ENCODE measurements at places on chromosomes 12 and 14.
A peak's percentile ranks its signal among the peaks of the same experiment; 100 is the strongest.

- no peak for DNase-seq
Measured at GRCh38 chr14:72565917-72566316, 328.0 kb downstream of the DPF3 start.

- peak; percentile 12 for DNase-seq
Measured at GRCh38 chr12:40015345-40015744, 90.5 kb downstream of the SLC2A13 start.

DNA sequence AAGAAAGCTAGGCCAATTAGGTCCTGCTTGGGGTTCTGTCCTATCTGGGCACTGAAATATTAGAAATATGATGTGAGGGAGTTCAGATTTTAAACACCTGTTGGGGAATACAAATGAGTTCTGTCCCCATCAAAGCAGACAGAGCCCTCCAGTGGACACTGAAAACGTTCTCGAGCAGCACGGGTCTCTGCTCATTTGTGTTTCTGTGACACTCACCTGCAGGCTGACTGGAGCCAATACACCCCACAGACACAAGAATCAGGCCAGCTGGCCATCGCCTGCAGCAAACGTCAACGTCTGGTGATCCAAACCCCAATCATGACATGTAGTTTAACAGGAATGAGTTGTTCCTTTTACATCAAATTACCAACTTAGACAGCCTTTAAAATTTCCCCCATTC, 493.4 kb upstream of the TMEM132C start:
- no peak for DNase-seq

GRCh38 chr12:116157845-116158267, 119.6 kb downstream of the MED13L start:
- DNase-seq, result no peak

DNA sequence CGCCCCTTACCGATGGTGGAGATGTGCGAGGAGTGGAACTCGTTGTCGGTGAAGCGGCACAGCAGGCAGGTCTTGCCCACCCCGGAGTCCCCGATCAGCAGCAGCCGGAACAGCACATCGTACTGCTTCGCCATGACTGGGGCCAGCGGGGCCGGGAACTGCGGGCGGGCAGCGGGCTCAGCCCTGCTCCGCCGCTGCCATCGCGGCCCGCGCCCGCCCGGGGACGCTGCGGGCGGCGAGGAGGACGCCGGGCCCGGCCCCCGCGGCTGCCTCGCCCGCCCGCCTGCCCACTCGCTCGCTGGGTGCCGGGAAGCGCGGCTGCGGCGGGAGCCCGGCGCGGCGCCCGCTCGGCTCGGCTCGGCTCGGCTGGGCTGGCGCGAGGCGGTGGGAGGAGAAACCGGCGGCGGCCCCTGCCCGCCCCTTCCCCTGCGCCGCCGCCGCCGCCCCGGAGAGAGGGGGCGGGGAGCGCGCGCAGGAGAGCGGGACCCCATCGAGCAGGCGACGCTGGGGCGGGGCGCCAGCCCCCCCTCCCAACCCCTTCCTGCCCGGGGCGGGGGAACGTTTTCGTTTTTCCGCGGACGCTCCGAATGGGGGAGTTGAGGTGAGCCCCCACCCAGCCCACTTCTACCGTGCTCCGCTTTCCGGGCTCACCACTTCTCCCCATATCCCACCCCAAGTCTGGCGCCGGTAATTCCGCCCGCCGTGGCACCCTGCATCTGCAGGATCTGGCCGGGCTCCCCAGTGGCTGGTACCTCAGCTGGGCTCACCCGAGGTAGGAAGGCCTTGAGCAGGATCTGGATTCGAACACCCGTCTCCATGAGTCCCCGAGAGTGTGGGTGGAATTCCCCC, at the start of gene RAB15:
Gene RAB15, minus strand, starts transcription at position 394 of the 849 bp plus-strand sequence. Its CDS starts 260 bp downstream, at position 134.
- DNase-seq, result peak; percentile 39

DNA sequence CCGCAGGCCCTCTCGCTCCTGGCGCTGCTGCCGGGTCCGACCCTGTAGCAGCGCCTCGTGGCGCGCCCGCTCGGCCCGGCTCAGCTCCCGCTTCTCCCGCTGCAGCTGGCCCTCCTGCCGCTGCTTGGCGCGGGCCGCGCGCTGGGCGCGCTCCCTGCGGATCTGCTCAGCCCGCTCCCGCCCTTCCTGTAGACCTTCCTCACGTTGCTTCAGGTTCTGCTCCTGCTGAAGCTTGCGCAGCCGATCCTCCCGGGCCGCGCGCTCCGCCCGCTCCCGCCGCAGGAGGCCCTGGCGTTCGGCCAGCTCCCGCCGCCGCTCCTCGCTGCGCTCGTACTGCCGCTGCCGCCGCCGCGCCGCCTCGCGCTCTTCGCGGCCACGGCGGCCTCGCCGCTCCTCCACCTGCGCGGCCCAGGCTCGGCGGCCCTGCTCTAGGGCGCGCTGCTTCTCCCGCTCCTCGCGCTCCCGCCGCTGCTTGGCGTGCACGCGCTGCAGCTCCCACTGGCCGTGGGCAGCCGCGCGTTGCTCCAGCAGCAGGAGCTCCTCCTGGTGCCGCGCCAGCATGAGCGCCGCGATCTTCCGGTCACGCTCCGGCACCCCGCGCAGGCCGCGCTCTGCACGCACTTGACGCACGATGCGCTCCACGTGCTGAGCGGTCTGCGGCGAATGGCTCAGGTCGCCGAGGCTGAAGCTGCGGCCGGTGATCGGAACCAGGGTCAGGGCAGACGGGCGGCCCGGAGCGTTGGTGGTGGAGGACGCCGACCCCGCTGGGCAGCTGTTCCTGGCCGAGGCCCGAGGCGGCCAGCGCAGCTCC, 2.4 kb downstream of the CCDC177 start:
- peak; percentile 19 for DNase-seq

DNA sequence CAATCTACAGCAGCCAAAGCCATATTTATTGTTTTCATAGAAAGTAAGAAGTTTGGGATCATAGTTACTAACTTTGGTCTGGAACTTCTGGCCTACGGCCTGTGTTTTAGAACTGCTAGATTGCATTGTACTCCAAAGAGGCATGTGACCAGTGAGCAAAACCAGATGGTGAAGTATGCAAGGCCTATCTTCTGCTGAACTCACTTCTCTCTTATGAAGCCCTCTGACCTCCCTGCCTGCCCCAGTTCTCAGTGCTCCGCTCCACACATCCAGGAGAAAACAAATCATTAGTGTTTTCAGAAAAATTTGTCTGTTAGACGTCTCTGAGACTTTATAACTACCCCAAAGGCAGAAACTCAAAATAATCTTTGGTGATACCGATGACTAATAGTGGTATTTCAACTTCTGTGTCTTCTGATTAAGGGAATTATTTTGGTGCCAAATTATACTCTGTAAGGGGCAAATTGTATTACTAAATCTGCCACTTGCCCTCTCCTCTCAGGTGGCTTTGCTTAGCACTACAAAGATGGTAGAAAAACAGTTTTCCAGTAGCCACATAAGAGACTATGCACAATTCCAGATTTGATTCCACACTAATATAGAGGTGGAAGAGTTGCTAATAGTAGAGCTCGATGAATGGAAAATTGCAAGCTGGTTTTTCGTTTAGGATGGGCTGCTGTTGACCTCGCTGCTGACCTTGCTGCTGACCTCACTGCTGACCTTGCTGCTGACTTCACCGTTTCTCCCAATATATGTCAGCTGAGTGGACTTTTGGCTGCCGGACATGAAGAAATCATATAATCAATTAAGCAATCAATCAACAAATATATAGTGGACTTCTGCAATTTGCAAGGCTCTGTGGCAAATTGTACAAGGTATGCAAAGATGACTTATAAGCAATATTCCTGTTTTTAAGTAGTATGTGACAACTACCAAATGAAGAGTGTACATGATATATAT, 147.5 kb downstream of the KITLG start:
- no peak for DNase-seq

DNA sequence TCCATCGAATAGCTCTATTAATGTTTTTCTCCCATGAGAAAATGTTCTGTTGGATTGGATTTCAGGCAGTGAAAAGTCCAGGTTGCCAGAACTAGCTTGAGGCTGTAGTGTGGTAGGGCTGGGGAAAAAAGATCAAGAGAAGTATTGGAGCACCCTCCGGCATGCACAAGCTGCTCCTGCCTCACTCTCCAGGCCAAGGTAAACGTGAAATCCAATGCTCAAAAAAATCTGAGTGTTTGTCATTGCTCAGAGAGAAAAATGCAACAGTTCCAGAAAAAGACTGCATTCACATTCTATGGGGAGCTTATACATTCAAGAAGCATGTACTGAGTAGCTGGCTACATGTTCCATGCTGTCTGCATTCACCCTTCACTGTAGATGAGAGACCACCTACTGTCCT, 680.9 kb upstream of the TBX3 start:
- DNase-seq, result no peak

DNA sequence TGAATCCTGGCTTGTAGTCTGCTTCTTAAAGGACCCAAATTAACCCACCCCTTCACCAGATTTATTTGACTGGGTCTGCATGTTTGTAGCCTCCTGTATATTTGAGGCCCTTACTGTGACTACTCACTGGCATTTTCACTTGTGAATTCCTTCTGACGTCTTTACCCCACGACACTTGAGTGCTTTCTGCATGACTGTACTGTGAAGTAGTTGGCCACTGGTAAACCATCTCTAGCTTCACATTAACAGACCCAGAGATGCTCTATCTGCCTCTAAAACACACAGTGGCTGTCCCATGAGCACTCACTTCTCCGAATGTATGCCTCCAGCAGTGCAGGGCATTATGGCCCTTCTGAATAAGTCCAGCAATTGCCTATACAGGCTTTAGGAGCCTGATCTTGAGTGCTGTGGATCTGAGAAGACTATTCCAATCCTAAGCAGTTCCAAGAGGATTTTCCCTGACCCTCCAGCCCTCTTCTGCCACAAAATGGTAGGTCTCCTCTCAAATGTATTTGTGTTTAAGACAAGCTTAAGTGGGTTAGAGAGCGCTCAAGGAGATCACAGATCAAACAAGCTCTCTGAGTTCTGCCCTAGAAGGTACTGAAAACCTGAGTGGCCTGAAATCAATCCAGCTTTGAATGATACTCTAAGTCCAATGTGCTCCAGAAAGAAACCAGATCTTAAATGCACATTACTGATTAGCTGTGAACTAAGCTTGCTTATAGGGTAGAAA, 534.7 kb downstream of the RPS29 start:
- DNase-seq, result no peak

DNA sequence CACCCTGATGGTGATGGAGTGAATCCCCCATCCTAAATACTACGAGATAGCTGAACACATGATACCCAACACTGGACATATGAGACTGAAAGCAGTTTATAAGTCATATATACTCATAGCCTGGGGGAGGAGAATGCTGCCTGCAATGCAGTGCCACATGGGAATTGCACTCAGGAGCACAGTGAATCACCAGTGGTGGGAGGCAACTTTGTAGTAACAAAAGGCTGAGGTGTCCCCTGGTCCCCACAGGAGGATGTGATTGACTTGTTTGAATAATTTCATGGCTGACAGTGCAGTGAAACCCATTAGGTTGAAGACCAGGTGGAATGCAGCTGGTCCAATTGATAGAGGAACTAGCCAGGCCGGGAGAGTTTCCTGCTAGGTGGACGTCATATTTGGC, 20.2 kb downstream of the CCDC38 start:
- no peak for DNase-seq

GRCh38 chr12:132024758-132025157, 75.0 kb downstream of the EP400 start:
- DNase-seq, result no peak

- DNase-seq, result no peak
Measured at GRCh38 chr14:76138758-76139723, 12.7 kb upstream of the GPATCH2L start.

- peak; percentile 39 for DNase-seq
Measured at GRCh38 chr12:56836800-56837663, 73.9 kb downstream of the HSD17B6 start.

DNA sequence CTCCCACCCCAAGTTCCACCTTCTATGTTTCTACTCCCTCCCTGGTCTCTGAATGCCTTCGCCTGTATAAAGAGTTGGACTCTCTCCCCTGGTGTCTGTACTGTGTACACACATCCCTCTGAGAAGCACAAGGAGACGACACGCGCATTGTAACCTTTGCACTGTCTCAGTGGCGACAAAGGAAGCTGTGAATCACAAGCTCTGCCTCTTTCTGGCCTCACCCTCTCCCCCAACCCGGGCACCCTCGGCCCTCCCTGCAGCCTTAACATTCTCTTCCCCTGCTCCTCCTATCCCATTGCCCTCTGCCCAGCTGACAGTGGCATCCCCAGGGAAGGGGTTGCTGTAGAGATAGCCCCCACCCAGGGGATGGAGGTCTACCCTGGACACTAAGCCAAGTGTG, 2.5 kb upstream of the SMARCD1 start:
- DNase-seq, result no peak

GRCh38 chr14:52583544-52583943, 30.9 kb downstream of the GPR137C start:
- DNase-seq, result no peak

GRCh38 chr14:50069325-50069724, 47.0 kb downstream of the VCPKMT start:
- no peak for DNase-seq

- no peak for DNase-seq
Measured at GRCh38 chr12:122326586-122326985, 60.3 kb upstream of the VPS33A start.

- DNase-seq, result no peak
Measured at GRCh38 chr14:75469606-75470237, 41.9 kb downstream of the JDP2 start.

DNA sequence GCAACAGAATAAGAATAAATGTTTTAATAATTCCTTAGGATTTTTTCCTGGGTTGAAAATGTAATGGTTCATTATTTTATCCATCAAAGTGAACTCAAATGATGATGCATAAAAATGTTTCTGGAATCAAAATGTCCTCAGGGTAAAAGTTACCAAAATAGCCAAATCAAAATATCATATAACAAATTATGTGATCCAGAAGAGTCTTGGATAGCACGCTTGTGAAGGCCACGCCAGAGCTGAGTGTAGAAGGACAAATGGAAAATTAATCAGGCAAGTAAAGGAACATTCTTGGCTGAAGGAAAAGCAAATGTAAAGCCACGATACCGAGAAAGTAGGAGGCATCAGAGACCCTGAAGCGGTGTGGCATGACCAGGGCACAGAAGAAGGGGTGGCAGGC, 169.2 kb downstream of the CAPZA3 start:
- DNase-seq, result no peak

DNA sequence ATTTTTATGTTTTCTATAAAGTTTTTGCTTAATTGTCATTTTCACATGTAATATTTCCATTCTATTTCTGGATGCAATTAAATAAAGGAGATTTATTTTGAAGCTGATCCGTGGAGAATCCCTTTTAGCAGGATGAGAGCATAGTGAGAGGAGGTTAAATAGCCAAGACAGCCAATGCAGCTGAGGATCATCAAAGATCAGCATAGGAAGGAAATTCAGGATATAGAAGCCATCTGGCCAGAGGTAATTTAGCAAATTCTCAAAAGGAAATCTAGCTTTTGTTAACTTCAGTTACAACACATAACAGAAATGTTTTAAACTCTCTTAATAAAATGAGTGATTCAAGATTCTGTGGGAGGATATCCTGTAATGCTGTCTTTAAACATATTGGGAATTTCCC, 122.8 kb upstream of the PDE3A start:
- no peak for DNase-seq

DNA sequence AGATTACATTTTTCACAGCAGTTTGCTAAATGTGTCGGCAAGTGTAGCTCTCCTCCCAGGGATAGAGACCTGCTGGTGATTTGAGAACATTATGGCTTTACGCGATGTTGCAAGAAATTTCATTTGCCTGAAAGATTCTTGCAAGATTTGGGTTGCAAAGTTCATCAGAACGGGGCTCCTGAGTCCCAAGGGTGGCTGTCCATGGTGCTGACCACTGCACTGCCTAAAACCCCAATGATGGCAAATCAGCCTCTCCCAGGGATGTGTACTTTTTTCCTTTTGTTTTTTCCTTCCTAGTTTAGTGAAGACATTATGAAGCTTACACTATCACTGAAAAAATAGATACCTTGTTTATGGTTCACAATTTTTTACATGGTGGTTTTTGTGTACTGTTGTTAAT, 85.4 kb downstream of the WSCD2 start:
- DNase-seq, result peak; percentile 16

- no peak for DNase-seq
Measured at GRCh38 chr14:28813810-28814209, 47.2 kb downstream of the FOXG1 start.

All from activated CD4-positive, alpha-beta T cell treated with anti-CD3 and anti-CD28 coated beads, Interleukin-2, amount 50 U/mL, for 48 hours (primary cell).